ENCODE measurements at places on chromosomes 3 and 15. TPM values are rescaled to one million over a fixed set of nuclear protein-coding genes. Genes with fewer than 3 reads are reported as not detected.

GRCh38 chr3:47847801-47848518, 45.0 kb downstream of the DHX30 start:
- no peaks in the 10 kb centered on the region for H3K36me3 ChIP-seq
- H3K4me3 ChIP-seq = no peak overlapping the region
- no peak overlapping the region for H3K27ac ChIP-seq
- DNase-seq = no peak

DNA sequence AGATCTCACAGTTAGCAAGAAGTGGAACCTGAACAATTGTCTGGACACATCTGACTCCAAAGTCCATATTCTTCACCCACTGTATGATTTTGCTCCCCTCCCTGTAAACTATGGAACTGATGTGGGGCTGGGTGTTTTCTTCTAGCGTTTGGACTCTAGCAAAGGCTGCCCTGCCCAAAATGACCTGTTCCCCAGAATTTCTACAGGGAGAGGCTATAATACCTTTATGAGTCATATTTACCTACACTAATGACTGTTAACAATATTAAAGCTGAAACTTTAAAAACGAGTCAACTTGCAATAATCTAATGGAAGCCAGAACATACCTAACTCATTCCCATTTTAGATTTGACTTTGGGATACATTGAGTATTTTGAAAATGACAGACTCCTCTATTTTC, 531.2 kb upstream of the CFAP20DC start:
- H3K27me3 ChIP-seq = no peaks in the 10 kb centered on the region
- H3K36me3 ChIP-seq = no peaks in the 10 kb centered on the region
- H3K4me1 ChIP-seq = no peaks in the 10 kb centered on the region
- no peak overlapping the region for H3K4me3 ChIP-seq
- no peak for DNase-seq

- H3K4me1 ChIP-seq = peaks cover 6% of the 10 kb centered on the region
- no peaks in the 10 kb centered on the region for H3K27me3 ChIP-seq
- DNase-seq = no peak
- no peak overlapping the region for H3K4me3 ChIP-seq
- H3K36me3 ChIP-seq = no peaks in the 10 kb centered on the region
Observed at GRCh38 chr3:57659806-57660439, 33.0 kb downstream of the DENND6A start.

DNA sequence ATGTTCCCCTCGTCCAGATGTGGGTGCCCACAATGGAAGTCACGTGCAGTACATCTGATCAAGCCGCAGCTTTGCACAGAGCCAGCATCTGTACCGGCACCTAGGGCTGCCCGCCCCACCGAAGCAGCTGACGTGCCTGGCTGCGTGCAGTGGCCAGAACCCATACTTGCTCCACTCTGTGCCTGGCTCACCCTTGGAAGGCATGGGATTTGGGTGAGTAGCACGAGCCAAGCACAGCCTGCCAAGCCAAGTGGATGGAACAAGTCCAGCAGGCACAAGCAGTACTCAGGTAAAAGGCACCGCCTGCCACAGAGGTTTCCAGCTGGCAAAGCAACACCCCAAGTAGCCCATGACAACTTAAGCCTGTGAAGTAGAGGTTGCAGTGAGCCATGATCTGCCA, 261.3 kb downstream of the TBC1D5 start:
- no peaks in the 10 kb centered on the region for H3K27me3 ChIP-seq
- H3K27ac ChIP-seq = no peak overlapping the region
- H3K4me1 ChIP-seq = no peaks in the 10 kb centered on the region
- no peak overlapping the region for H3K4me3 ChIP-seq
- DNase-seq = no peak

DNA sequence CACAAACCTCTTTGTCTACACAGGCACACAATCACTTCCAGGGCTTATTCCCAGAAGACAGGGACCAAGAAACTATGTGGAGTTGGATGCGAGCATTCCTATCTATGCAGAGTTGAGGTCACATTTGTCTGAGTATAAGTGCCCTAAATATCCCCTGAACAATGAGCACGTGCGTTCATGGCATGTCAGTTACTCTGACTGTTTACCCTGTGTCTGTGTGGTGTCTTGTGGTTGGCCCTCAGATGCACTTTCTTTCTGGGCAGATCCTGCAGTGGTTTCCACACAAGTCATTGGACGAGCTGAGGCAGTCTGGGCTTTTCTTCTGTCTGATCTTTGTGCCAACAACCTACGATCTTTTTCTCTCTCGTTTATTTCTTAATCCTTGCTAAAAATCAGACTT, 134.5 kb downstream of the FBN1 start:
- H3K36me3 ChIP-seq = no peaks in the 10 kb centered on the region
- H3K4me1 ChIP-seq = no peaks in the 10 kb centered on the region
- DNase-seq = no peak
- no peak overlapping the region for H3K27ac ChIP-seq

DNA sequence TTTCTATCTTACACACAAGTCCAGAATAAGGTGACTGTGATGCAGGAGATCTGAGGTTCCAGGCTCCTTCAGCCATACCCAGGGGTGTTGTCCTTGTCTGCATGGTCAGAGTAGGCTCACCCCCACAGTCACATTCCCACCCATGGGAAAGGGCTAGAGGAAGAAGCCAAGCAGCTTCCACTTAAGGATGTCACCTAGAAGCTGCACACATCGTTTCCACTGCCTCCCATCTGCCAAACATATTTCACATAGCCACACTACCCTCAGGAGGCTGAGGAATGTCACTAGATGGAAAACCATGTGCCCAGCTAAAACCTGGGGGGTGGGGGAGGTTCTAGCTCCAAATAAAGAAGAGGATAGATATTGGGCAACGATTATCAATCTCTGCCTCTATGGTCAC, 58.1 kb downstream of the TMEM39A start:
- H3K27me3 ChIP-seq = no peaks in the 10 kb centered on the region
- H3K4me3 ChIP-seq = no peak overlapping the region
- no peaks in the 10 kb centered on the region for H3K4me1 ChIP-seq
- H3K36me3 ChIP-seq = no peaks in the 10 kb centered on the region

DNA sequence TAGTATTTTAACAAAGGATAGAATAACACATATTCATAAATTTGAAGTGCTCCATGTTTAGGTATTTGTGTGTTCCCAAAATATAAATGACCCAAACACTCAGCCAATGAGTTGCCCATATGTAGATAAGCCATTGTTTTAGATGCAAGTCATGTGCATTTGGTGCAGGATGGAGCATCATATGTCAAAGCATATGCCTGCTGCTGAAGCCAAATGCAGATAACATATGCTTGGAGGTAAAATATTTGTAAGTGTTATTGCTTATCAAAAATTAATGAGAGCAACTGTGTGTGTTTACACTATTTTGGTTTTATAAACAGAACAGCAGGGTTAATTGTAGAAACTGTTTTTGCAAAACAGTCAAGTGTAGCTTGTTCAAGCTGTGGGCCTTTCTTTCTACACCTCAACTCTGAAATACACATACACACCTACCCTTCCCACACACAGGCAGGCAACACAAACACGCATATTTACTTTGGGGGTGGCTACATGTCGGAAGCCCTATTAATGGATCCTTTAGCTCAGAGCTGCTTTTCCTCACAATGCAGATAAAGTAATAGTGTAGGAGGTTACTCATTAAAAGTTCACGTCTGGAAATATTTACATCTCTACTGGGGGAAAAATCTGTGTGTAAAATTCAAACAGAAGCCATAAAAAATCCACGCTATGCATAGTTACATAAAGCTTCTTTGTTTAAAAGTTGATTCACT, 521.4 kb downstream of the ZNF385D start:
- H3K4me1 ChIP-seq = no peaks in the 10 kb centered on the region
- no peak overlapping the region for H3K4me3 ChIP-seq
- no peaks in the 10 kb centered on the region for H3K27me3 ChIP-seq

DNA sequence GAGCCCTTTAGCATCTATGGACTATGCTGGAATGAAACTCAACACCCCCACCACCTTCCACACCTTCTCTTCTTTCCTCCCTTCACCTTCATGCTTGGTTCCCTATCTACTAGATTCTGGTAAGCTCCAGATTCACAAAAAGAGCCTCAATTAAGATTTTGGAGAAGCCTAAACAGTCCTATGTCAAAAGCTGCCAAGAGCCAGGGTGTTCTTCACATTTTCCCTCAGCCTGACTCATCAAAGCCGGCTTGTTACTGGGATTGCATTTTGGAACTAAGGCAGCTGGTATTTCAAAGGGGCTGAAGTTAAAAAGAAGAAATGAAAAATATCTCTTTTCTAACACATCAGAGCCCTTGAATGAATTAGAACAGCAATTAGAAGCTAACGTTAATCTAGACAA, 247.7 kb downstream of the MYRIP start:
- no peak for DNase-seq
- no peak overlapping the region for H3K4me3 ChIP-seq
- peaks cover 6% of the 10 kb centered on the region for H3K27me3 ChIP-seq
- H3K27ac ChIP-seq = no peak overlapping the region

- no peak overlapping the region for H3K4me3 ChIP-seq
- H3K4me1 ChIP-seq = peaks cover 20% of the 10 kb centered on the region
- no peaks in the 10 kb centered on the region for H3K27me3 ChIP-seq
- H3K36me3 ChIP-seq = peaks cover 33% of the 10 kb centered on the region
Observed at GRCh38 chr3:155890671-155891190, 20.3 kb downstream of the GMPS start.

DNA sequence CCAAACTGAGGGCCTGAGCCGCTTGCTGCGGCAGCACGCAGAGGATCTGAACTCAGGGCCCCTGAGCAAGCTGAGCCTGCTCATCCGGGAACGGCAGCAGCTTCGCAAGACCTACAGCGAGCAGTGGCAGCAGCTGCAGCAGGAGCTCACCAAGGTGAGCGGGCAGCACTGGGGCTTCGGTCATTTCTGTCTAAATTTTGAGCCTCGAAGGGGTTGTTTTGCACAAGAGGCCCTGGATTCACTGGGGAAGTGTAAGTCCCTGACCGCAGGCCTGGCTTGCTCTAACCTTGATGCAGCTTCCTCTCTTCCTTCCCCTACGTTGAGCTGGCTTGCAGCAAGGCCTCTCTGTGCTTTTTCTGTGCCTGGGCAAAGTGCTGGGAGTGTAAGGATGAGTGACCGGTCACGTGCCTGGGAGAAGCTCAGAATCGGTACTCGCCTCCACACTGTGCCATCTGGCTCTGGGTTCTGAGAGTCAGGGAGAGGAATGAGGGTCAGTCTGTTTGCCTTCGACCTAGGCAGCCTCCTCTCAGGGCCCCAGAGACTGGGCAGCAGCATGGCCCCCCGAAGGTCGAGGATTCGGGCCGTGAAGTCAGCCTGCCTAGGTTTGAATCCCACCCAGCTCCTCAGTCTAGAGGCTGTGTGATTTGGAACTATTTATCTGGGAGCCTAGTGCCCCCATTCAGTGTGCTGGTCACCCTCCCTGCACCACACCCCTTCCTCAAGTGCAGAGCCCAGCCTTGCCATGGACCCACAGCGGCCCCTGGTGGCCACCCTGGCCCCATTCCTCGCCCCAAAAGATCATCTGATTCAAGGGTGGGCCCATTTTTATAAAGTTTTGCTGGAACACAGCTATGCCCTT, 1.4 kb downstream of the FES start:
- H3K4me3 ChIP-seq = no peak overlapping the region
- peak; percentile 49 for DNase-seq
- no peaks in the 10 kb centered on the region for H3K36me3 ChIP-seq
- no peak overlapping the region for H3K27ac ChIP-seq

DNA sequence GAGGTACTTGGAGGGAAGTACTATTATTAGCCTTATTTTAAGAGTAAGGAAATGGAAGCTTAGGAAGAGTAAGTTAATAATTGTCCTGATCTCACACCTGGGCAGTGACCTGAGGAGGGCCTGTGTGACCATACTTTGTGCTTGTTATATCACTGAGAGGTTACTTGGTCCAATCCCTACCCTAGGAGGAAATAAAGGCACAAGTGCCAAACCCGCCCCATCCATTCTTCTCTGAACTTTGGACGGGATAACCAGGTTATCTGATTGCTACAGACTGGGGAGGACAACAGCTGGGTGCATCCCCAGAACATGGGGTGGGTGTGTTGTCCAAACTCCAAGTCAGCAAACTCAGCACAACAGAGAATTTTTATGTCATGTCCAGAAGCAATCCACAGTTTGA, 77.7 kb upstream of the NR2E3 start:
- no peaks in the 10 kb centered on the region for H3K36me3 ChIP-seq
- no peak overlapping the region for H3K27ac ChIP-seq
- no peak overlapping the region for H3K4me3 ChIP-seq
- H3K27me3 ChIP-seq = peaks cover 14% of the 10 kb centered on the region
- H3K4me1 ChIP-seq = no peaks in the 10 kb centered on the region

- no peak overlapping the region for H3K27ac ChIP-seq
- no peaks in the 10 kb centered on the region for H3K4me1 ChIP-seq
- peaks cover 5% of the 10 kb centered on the region for H3K36me3 ChIP-seq
- peaks cover 3% of the 10 kb centered on the region for H3K27me3 ChIP-seq
- no peak for DNase-seq
- H3K4me3 ChIP-seq = no peak overlapping the region
Observed at GRCh38 chr15:73232776-73233175, 136.0 kb downstream of the HCN4 start.

DNA sequence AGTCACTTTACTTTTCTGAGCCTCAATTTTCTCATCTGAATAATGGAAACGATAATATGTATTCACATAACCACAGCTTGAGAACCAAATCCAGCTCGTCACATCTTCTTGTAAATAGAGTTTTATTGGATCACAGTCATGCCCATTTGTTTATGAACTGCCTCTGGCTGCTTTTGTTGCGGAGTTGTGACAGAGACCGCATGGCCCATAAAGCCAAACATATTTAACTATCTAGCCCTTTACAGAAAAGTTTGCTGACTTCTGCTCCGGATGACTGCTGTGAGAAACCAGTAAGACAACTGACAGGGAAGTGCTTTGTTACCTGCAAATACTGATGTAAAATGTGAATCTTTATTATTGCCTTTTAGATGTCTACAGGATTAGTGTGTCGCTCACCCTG, 216.0 kb downstream of the RORA start:
- no peak overlapping the region for H3K27ac ChIP-seq
- H3K27me3 ChIP-seq = peaks cover 50% of the 10 kb centered on the region
- no peaks in the 10 kb centered on the region for H3K4me1 ChIP-seq
- H3K36me3 ChIP-seq = no peaks in the 10 kb centered on the region

DNA sequence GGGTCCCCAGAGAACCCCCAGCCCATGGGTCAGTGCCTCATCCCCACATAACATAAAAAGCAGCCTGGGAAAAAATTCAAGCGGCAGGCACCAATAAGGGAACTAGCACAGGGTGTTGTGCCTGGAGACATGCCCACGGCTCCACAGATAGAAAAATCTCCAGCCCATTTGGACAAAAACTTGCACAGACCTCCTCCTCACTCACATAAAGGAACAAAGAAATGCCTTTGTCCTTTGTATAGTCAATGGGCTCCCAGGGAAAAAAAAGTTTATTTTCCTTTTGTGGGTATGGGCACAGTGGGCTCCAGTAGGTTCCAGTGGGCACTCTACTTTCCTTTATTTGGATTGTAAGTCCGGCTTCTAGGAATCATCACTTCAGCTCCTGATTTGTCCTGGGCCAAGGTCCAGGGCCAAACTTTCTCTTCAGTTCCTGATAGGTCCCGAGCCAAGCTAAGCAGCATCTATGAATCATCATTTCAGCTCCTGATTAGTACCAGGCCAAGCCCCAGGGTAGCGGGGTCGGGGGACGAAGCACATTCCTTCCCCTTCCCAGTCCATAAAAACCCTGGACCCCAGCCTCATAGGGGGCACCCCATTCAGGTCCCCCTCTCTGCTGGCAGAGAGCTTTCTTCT, 1.6 kb upstream of the DNAH12 start:
- H3K27me3 ChIP-seq = no peaks in the 10 kb centered on the region
- no peaks in the 10 kb centered on the region for H3K36me3 ChIP-seq
- no peak overlapping the region for H3K4me3 ChIP-seq
- DNase-seq = no peak

- H3K36me3 ChIP-seq = peaks cover 90% of the 10 kb centered on the region
- no peaks in the 10 kb centered on the region for H3K27me3 ChIP-seq
- DNase-seq = no peak
- no peak overlapping the region for H3K4me3 ChIP-seq
Observed at GRCh38 chr3:194447161-194447560, 39.6 kb downstream of the ATP13A3 start.

CDC25A gene
- total RNA-seq = not detected

PIERCE2 gene
- not detected for total RNA-seq
